ENCODE measurements at places on chromosomes 1 and 21.

DNA sequence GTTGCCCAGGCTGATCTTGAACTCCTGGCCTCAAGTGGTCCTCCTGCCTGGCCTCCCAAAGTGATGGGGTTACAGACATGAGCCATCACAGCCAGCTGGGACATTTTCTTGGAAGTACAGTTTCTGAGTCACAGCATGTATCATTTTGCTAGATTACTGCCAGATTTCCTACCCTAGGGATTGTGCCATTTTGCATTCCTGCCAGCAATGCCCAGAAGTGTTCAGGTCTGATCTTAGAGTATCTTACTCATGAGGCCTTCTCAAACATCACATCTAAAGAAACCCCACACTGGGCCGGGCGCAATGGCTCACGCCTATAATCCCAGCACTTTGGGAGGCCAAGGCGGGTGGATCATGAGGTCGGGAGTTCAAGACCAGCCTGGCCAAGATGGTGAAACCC, 10.2 kb downstream of the BMP8A start:
- no peak for DNase-seq

DNA sequence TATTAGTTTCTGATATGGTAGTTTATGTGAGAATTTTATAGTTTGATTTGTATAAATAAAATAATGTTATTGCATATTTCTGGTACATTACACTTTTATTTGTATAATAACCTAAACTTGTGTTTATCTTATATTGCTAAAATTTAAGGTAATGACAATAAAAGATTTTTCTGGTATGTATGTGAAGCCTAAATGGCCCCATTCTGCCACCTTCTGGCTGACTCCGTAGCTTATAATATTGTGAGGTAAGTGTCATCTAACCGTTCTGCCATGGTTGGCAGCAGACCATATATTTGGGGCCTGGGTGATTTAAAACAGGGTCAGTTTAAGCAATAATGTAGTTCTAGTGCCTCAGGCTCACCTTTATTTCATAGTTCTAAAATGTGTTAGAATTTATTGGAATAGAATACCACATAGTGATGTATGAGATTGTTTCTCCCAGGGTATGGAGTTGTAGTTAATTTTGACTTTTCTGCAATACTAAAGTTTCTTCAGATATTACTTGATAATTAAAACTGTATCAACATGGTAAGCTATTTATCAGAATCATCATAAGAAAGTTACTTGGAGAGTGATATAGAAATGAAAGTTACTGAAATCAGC, 21.2 kb upstream of the PRKACB start:
- DNase-seq = peak; percentile 54

- DNase-seq = peak; percentile 27
These were observed 207.9 kb upstream of the DMRTA2 start for GRCh38 chr1:50631161-50631560.

DNA sequence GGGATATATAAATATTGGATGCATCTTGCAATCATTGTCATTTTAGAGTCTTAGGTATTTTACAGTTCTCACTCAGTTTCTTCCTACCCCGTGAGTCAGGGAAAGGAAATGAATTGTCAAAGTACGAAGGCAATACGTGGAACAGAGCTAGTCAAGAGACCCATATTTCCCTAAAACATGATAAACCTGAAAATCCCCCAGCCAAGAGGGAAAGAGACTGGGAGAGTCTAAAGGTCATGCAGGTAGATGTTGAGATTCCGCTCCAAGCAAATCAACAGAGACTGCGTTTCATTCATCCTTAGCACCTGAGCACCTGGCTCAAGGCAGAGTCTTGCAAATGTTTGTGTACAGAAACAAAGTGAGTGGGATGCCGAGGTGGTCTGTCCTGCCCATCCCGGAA, 58.0 kb downstream of the SH3GLB1 start:
- DNase-seq = no peak

GRCh38 chr1:2468041-2468472, 8.0 kb upstream of the PLCH2 start:
- no peak for DNase-seq

DNA sequence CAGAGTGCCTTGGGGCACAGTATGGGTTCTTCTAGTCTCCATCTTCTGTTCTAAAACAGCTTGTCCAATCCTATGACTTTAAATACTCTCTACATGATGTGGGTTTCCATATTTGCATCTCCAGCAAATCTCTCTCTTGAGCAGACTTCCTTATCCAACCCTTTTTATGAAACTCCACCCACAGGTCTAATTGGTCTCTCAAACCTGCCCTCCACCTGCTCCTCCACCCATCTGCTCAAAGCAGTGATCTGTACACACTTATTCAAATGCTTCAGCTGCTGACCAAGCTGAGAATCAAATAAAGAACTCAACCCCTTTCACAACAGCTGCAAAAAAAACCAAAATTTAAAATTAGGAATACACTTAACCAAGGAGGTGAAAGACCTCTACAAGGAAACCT, 11.5 kb downstream of the MCOLN2 start:
- DNase-seq = no peak

GRCh38 chr1:23357138-23357908, 12.3 kb downstream of the ZNF436 start:
- DNase-seq = no peak

DNA sequence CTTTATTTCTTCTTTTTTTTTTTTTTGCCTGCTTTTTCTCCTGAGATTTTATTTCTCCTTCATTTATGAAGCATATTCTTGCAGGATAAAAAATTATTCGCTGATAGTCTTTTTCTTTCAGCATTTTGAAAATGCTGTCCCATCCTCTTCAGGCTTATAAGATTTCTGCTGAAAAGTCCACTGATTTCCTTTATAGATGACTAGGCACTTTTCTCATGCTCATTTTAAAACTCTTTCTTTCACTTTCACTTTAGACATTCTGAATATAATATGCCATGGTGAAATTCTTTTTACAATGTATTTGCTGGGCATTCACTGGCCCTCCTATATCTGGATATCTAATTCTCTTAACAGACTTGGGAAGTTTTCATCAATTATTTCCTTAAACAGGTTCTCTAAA, 25.5 kb upstream of the GTF2B start:
- no peak for DNase-seq

- peak; percentile 68 for DNase-seq
These were observed 1.3 kb downstream of the SMG5 start for GRCh38 chr1:156281281-156281680.

DNA sequence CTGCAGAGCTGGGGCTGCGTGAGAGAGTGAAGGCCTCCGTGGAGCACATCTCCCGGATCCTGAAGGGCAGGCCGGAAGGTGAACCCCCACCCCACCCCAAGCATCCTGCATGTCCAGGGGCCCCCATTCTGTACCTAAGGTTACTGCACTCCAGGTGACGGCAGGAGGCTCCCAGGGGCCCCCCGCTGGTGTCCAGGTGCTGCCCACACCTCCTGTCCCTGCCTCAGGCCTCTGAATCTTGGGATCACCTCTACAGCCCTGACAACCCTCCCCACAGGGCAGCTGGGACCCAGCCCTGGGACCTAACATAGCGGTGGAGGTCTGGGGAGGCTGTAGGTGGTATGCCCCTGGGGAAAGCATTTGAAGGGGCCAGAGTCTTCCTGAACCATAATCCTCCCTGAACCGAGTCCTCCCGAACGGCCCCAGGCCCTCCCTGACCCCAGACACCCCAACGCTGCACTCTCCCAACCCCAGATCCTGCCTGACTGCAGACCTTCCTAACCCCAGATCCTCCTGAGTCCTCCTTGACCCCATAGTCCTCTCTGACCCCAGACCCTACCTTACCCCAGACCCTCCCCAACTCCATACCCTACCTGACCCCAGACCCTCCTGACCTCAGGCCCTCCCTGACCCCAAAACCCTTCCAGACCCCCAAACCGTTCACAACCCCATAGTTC, 33.5 kb downstream of the TRIM11 start:
- DNase-seq = no peak

GRCh38 chr1:111463029-111463683, 10.6 kb upstream of the C1orf162 start:
- DNase-seq = no peak

DNA sequence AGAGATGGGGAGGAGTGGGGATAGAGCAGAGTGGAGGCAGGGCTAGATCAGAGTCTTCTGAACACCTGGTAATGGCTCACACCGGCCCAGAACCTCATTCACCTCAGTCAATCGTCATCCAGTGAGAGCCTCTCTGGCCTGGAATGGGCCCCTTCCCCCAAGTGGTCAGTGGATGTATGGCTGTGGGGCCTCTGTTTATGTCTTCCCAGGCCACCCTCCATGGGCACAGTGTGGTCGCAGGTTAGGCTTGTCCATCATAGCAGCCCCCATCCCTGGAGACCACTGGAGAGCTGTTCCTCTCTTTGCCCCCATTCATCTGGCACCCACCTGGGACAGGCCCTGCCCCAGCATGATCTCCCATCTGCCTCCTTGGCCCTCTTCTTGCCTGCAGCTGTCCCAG, 29.6 kb upstream of the TENT5C start:
- DNase-seq = no peak

DNA sequence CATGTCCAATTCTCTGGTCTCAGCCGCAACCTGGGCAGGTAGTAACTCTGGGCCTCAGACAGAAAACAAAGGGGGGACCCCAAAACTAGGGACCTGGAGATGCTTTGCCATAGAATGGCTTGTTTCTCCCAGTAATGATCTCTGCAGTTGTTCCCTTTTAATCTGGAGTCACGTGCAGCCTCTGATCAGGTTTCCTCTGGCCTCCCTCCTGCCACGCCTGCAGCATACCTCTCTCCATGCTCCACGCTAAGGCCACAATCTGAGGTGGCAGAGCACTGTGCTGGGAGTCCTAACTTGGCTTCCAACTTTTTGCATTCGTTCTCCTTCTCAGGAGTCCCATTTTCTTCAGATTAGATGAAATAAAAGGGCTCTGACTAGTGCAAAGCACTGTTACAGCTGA, 1.9 kb downstream of the PABPC4 start:
- DNase-seq = peak; percentile 34

- DNase-seq = no peak
These were observed 39.2 kb downstream of the SYT6 start for GRCh38 chr1:114114185-114115094.

- no peak for DNase-seq
These were observed 151.1 kb downstream of the GABPA start for GRCh38 chr21:25885880-25886279.

DNA sequence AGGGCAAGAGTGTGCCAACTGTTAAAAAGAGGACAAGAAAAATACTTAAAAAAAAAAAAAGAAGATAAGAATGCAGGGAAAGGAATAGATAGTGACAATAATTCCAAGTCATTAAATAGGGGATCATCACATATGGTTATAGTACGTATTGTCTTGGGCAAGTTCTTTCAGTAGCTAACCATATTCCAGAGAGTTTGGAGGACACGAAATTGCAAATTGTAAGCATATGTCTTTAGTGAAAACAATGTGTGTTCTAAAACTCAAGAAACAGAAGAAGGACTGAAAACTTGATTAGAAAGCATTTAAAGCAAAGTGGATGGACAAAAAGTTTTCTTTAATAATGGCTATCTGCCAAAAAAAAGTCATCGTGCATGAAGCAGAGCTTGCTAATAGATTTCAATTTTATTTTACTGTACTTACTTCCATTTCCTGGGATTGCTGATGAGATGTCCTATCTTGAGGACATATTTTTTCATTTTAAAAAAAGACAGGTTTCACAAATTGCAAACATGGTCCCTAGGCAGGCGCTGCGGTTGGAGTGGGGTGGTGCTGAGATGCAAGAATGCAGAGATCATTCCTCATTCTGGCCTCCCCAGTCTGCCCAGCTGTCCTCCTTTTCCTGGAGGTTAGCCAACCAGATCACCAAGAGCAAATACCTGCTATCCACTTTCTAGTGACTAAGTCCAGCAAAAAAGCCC, 11.9 kb downstream of the TSPAN2 start:
- DNase-seq = no peak

DNA sequence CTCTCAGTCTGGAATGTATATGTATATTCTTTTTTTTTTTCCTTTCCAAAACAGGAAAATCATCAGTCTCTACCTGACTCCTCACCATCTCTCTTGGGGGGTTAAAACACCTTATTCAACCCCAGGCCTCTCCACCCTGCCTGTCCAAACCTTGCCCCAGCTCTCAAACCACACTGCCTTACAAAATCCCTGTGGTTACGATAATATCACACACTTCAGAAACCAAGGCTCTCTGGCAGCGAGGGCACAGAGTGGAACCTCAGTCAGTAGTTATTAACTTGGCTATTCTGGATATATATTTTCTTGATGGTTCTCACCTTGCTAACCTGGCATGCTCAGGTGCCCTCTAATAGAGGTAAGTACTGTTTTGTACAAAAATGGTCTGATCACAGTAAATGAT, 24.7 kb downstream of the KIAA0040 start:
- DNase-seq = no peak

DNA sequence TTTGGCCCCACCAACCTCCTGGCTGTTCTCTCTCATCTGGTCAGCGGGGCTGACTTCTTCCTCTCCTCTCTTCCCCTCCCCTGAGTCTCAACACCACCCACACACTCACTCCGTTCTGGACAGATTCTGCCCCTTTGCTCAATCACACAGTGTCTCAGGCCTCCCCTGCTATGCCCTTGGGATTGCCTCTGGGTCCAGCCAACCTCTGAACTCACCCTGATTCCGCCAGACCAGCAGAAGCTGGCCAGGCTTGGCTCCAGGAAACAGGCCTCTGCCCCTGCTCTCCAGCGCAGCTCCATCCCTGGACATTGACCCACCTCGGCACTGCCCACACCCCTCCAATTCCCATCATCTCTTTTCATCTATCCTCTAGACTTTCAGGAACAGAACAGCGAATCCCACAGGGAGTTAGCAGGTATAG, 22.1 kb downstream of the AHDC1 start:
- DNase-seq = no peak

Data from activated CD4-positive, alpha-beta T cell treated with anti-CD3 and anti-CD28 coated beads, Interleukin-2, Interleukin-6, amounts not matched to agents 100 ng/mL and 50 ng/mL, durations not matched to agents 16 hours and 8 hours (primary cell).